Activated CD8-positive, alpha-beta T cell treated with anti-CD3 and anti-CD28 coated beads for 36 hours (primary cell): ENCODE measurements at places on chromosomes 2 and 18.

DNA sequence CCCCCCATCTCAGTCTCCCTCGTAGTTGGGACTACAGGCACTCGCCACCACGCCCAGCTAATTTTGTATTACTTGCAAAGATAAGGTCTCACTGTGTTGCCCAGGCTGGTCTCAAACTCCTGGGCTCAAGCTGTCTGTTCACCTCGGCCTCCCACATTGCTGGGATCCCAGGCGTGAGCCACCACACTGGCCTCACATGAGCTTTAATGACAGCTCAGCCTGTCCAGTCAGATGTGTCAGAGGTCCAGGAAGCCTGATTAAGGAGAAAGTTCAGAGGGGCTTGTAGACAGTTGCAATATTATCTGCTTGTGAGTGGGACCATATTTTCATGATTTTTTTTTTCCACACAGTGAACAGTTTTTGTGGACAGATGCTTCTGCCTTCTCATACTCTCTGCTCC is 82.0 kb downstream of the LIMS1 start:
- no peak for DNase-seq

GRCh38 chr2:24935145-24935544 is 15.1 kb upstream of the ADCY3 start:
- DNase-seq = no peak

- no peak for DNase-seq
These were observed 28.5 kb downstream of the GALNT1 start for GRCh38 chr18:35610089-35610488.

DNA sequence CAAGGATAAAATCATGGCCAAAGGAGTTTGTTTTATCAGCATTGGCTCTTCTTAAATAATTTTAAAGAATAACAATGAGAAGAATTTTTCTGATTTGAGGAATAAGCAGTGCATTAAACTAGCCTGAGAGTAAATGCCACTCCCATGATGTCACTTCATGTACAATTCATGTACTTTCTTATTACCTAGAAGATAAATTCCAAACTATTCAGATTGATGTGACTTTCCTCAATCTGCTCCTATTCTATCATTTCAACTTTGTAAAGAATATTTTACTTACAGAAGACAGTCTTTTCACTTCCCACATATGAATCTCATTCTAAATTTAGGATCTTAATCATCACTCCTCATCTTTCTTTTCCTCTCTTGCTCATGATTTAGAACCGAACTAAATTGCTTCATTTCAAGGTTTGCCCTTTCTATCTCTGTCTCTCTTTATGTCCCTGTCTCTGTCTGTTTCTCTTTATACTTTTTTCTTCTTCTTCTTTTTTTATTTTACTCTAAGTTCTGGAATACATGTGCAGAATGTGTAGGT is 1142.0 kb upstream of the PIK3C3 start:
- no peak for DNase-seq

GRCh38 chr2:119680457-119681202 is 1.6 kb downstream of the TMEM177 start:
- no peak for DNase-seq

DNA sequence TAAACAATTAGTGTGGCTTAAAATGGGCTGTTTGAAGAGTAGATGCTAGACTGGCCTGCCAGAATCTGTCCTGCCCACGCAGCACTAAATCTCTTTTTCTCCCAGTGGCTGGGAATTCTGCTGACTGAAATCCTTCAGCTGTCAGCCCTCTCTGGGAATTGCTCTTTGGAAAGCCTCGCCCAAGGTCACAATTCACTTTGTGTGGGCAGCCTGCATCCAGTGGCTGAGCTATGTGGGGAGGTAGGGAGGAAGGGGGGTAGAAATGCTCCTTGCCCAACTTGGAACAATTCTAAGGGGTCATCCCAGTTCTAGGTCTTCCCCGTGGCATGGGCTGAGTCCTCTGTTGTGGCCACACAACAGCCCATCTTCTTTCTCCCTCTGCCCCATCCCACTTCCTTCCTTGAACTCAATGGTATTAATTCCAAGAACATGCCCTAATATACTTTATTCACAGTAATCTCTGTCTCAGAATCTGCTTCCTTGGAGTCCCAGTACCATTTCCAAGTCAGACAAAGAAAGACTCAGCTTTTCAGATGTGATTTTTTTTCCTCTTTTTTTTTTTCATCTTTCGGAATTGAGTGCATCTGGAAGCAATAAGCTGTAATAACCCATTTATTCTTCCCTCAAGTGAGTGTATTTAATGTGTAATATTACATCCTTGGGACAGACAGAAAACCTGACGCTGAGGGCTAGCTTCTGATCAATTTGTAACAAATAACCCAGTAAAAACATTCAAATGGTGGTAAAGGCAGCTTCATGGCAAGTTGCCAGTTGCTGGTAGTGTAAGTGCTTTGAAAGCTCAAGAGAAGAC is 189.4 kb downstream of the GPD2 start:
- DNase-seq = no peak

- no peak for DNase-seq
These were observed 3.8 kb upstream of the SEMA4C start for GRCh38 chr2:96873651-96874096.

DNA sequence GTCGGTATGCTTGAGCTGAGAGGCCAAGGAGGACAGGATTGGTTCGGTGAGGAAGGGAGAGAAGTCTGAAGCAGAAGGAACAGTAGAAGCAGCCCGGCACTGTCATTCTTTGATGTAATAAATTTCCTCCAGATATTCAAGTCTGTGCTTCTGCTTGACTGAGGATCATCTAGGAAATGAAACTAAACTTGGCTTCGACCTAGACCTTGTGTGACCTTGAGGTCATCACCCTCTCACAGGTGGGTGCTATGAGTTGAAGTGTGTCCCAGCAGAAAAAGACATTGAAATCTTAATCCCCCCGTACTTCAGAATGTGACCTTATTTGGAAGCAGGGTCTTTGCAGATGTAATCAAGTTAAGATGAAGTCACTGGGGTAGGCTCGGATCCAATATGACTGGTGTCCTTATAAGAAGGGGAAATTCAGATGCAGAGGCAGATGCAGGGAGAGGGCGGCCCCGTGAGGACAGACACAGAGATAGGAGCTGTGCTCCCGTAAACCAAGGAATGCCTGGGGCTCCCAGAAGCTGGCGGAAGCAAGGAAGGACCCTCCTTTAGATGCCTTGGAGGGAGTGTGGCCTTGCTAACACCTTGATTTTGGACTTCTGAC is 49.0 kb downstream of the PRKCE start:
- no peak for DNase-seq
